ENCODE measurements at places on chromosomes 1 and 21.

- DNase-seq = no peak
These were observed 9.8 kb downstream of the SLAMF7 start for GRCh38 chr1:160748878-160749269.

DNA sequence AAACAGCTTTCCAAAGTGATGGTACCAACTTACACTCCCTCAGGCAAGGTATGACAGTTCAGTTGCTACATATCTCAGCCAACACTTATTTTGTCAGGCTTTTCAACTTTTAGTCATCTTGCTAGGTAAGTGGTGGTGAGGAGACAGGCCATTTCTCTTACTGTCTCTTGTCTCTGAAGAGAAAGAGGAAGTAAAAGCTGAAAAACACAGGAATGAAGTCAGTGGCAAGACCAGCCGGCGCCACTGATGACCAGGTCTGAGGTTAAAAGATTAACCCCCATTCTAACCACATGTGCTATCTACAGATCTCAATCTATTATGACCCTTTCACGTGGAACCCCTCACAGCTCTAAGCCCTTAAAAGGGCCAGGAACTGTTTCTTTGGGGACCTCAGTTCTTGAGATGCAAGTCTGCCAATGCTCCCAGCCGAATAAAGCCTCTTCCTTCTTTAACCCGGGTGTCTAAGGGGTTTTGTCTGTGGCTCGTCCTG, 4.2 kb downstream of the ADCY10 start:
- DNase-seq = no peak

DNA sequence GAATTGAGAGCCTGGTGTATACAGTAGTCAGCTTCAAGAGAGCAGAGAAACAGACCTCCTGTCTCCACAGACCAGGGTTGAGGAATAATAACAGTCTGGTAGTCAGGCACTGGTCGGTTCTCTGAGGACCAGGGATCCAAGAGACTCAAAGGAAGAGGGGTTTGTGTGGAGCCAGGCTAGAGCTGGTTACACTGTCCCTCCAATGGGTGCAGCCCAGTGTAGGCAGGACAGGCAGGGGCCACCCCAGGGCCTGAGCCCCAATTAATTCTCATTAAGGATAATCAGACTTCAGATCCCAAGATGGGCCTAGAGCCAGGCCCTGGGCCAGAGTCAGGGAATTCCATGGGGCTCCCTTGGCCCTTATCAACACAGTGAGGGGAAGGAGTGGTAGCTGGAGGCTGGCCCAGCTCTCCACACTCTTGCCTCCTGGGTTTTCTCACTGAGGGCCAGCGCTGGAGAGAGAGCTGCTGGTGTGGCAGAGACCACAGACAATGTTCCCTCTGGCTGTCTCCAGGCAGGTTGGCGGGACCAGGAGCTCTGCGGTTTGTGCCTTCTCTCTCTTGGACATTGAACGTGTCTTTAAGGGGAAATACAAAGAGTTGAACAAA, 9.1 kb downstream of the SEMA4A start:
- no peak for DNase-seq

GRCh38 chr21:34582506-34583150, 32.3 kb downstream of the RCAN1 start:
- no peak for DNase-seq

- DNase-seq = no peak
These were observed 85.3 kb downstream of the PLXNA2 start for GRCh38 chr1:208158640-208159554.

GRCh38 chr1:227886993-227887696, 60.6 kb downstream of the WNT9A start:
- no peak for DNase-seq

DNA sequence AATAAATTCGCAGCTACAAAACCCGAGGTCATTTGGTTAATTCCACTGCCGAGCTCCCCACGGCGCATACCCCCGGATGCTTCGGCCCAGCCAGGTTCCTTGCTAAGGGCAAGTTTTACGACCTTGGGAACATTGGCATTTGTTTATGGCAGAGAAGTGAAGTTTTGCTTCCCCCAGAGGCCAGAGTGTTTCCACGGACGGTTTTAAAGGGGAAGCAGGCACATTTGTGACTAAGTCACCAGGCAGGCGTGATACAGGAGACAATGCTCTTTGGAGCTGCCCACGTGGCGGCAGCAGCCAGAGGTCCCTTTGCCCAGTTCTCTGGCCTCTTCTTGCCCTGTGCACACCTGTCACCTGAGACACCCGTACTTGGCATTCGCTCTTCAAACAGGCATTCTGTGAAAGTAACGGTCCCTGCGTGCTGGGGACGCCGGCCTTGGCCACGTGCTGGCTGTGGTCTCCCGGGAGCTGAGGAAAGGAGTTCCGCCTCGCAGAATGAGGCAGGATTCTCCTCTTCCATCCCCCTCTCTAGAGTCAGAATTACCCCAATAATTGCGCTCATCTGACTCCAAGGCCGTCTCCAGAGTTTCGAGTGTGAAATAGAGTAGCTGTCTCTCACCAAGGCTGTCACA, 138.3 kb downstream of the PRDM16 start:
- DNase-seq = no peak

DNA sequence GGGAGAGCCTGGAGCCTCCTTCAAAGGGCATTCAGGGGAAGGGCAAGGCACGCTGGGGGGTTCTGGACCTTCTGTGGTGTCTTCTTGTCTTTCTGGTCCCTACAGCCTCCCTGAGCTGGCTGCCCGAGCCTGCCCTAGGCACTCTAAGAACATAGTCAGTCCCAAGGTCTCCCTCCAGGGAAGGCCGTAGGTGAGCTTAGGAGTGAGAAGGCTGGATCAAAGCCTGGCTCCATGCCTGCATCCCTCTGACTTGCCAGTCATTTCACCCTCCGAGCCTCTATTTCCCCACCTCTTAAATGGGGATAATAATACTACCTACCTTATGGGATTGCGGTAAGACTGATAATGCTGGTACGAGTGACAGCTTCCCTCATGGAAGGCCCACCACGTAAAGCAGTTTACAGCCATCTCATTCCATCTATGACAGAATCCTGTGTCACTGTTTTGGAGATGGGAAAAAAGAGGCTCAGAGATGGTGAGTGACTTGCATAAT, 20.8 kb downstream of the PTPRF start:
- no peak for DNase-seq

GRCh38 chr1:1677718-1678580, 14.6 kb downstream of the SLC35E2B start:
- DNase-seq = peak; percentile 57

GRCh38 chr1:228378873-228379460, 27.7 kb downstream of the TRIM11 start:
- DNase-seq = no peak

GRCh38 chr1:244678697-244679096, 25.8 kb downstream of the DESI2 start:
- DNase-seq = no peak
